ENCODE measurements at places on chromosomes 2 and 18.

DNA sequence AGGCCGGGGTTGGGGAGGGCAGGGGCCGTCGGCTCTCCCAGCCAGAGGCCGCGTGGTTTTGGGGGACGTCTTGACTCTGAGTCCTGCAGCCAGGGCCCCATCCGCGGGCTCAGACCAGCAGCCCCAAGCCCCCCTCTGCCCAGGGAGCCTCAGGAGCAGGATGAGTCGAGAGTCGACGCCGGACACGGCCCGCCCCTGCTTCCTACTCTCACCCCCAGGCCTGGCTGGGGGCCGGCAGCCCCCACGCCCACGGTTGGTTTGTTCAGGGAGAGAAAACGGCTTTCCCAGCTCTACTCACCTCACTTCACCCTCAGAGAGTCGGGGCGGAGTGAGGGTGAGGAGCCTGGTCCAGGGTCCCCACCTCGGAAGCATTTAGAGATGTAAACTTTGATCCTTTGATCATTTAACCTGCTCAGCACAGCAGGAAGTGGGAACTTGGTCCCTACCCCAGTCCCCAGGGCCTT lies 6.9 kb downstream of the SNORC start:
- DNase-seq: no peak

GRCh38 chr2:219368690-219369191 lies 19.0 kb downstream of the DNPEP start:
- DNase-seq: no peak

GRCh38 chr2:23209059-23209458 lies 175.9 kb upstream of the KLHL29 start:
- no peak for DNase-seq

DNA sequence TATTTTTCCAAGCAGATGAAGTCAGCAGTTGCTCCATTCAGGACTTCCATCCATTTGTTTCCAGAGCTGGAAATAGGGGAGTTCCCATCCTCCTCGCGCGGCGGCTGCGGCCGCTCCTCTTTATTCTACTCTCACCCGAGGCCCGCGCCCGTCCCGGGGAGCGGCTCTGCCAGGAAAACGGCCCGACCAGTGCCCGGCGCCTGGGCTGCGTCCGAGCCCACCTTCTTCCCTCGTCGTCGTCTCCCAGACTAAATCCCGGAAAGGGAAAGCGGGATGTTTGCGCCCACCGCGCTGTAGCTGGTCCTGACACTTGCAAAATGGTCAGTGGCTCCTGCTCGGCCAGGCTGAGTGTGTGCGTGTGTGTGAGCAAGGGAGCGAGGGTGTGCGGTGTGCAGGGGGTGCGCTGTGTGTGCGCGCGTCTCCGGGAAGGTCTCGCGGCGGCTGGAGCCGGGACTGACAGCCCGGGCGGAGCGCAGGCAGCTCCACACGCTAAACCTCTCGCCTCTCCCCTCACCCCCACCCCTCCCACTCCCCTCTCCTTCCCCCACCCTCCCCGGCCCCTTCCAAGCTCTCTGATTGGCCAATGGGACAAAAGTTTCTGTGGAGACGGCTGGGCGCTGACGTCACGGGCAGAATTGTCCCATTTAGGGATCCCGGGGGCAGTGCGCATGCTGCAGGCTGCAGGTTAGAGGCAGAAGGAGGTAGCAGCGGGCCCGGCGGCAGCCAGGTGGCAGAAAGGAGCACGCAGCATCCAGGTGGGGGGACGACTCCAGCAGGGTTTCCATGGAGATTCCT lies at the start of gene NOL4:
Gene NOL4 (minus strand): TSS at position 491 of the 795 bp plus-strand sequence. CDS start 1,660 bp downstream, outside the sequence.
- DNase-seq: no peak

DNA sequence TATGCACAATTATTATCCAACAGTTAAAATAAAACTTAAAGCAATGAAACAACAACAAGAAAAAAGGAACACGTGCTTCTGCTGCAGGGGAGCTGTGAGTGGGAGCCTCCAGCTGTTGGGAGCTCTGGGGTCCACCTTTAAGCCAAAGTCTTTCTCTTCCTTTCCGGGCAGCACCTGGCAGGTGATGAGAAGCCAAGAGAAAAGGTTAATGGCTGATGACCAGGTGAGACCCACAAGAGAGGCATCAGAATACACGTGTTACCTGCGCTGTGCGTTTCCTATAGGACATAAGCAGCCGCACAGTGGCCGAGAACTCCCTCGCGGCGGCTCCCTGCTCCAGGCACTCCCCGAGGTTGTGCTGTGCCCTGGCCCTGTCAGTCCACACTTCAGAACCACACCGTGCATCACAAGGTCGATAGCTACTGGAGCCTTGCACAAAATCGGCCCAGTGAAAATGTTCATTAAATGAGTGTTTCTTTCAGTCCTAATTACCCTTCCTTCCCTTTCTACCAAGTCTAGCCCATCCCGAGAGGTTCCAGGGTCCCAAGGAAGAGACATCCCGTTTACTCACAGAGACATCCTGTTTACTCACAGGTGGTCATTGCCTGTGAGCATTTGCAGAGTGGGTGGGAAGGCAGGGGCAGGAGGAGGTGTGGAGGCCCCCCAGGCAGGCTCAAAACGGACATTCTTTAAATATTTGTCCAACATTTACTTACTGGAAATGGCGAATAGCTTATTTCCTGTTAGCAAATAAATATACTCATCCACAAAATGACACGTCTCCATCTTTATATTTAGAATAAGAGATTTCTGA lies 44.9 kb upstream of the ASB18 start:
- no peak for DNase-seq

- no peak for DNase-seq
These were observed 2.8 kb upstream of the CYB5A start for GRCh38 chr18:74294526-74294925.

DNA sequence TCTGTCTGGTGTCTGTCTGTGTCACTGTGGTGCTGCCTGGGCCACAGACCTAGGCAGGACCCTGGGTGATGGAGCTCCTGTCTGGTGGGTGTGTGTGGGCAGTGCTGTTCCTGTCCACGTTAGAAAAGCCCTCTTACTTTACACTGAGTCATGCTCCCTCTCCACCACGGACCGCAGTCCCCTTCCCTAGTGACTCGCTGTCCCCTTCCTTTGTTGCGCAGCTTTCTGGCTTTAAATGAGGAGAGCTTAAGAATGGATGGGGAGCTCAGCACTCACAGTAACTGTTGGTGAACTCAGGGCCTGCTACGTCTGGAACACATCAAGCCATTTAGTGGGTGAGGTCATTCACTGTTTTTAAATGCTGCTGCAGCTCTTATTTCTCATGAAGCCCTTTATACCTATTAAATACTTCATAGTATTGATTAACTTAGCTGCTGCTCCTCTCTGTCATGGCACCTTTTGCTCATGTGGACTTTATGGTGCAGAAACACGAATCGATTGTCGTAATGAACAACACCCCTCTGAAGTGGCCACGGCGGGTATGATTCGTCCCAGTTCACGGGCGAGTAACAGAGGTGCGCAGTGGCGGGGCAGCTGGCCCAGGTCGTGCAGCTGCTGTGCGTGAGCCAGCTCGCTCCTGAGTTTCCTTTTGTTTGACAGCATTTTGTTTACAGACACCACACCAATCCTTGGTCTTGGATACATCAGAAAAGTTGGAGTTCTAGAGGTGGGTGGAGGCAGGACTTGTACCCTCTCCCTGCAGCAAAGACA lies 100.4 kb downstream of the LDLRAD4 start:
- no peak for DNase-seq

DNA sequence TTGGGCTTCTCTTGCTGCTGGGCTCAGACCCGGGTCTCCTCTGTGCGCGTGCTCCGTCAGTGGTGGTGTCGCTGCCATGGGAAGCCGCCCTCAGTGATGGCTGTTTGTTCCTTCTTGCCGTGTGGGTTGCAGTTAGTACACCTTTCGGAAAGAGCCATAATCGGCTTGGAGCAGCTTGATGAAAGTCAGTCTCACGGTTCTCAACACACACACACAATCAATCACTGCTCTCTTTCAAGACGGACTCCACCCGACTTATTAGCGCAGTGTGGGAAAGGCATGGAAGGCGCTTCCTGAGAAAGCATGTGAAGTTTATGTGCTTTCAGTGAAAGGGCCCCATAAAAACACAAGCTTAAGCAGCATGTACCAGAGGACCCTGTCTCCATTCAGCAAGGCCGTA lies 64.1 kb downstream of the SOX11 start:
- DNase-seq: no peak

GRCh38 chr2:158497486-158497885 lies 40.7 kb downstream of the PKP4 start:
- DNase-seq: no peak

DNA sequence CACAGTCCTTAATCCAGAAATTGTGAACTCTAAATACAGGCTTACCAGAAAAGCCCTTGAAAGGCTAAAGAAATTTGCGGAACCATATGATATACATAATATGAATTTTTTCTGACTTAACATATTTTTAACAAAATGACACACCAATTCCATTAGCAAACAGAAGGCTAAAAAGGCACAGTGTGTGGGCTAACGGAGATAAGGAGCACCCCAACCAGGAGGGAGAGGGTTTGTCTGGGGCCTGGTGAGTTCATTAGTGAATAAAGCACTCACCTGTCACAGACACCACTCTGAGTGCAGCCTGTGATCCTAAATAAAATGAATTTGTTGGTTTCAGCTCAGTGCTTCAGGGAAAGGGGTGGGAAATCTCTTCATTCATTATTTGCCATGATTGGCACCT lies 2.7 kb upstream of the FECH start:
- no peak for DNase-seq

GRCh38 chr2:90207454-90208058 lies 1516.1 kb downstream of the RPIA start:
- no peak for DNase-seq
